ENCODE measurements at places on chromosomes 13 and 19.
A peak's percentile ranks its signal among the peaks of the same experiment; 100 is the strongest.

DNA sequence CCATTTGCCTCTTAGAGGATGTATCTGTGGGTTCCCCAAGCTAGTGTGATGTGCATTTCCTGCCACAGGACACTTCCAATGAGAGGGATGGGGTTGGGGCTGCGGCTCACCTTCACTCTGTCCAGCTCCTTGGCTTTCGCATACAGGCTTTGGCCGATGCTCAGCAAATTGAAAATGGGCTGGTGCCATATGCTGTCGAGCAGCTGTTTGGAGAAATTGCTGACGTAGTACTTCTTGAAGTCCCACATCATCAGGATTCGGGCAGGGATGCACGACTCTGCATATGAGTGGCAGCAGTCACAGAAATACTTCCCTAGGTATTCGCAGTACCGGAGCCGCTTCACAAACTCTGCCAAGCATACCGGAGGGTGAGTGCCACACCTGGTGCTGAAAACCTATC is 37.0 kb downstream of the RUBCNL start:
- no peak for DNase-seq

DNA sequence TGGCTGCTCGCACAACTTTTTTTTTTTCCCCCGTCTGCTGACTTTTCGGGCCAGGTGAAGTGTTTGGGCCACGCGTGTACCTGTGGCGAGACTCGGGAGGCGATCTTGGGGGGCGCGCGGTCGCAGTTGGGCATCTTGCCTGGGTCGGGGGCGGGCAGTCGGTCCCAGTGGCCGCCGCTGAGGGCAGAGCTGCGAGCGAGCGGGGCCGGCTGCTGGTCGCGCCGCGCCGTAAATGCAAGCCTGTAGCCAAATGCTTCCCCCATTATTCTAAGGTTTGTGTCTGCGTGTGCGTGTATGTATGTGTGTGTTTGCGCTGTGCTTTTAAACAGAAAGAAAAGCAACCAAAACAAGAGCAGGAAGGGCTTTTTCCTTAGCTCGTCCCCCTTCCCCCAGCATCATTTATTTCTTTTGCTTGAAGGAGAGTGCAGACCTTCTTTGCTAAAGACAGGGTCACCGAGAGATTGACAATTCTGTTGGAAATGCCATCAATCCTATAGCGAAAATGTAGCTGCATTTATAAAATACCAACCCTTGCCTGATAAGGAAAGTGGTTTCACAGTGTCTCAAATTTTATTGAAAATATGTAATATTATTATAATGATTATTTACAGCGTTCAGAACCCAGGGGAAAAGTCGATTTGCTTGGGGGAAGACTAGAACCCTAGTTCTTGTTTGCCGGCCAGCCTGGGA is 143.2 kb upstream of the ZNF536 start:
- DNase-seq = no peak

GRCh38 chr13:53028637-53029203 is at the start of gene OLFM4:
TSS of gene OLFM4 (plus strand) at chr13:53028813. CDS start at chr13:53028837, 24 bp downstream.
- DNase-seq = no peak

GRCh38 chr13:92739306-92739818 is 487.2 kb upstream of the GPC6 start:
- DNase-seq = no peak

- peak; percentile 10 for DNase-seq
Observed at GRCh38 chr19:50893047-50893736, 18.0 kb downstream of the KLK4 start.

DNA sequence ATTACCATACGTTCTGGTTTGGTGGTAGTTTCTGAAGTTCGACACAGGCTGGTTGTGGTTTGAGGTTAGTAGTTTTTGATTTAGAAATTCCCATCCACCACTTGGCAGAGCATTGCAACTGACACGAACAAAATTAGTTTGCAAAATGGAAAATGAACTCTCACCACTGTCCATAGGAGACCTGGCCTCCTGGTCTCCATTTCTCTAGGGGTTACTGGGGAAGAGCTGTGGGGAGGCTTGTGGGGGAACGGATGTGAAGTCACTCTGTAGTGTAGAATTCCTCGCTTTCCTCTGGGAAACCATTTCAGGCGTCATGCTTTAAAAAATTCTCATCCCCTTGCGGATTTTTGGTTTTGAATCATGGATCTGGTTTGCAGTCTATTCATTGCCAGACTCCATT is 321.5 kb upstream of the MAB21L1 start:
- DNase-seq = no peak

DNA sequence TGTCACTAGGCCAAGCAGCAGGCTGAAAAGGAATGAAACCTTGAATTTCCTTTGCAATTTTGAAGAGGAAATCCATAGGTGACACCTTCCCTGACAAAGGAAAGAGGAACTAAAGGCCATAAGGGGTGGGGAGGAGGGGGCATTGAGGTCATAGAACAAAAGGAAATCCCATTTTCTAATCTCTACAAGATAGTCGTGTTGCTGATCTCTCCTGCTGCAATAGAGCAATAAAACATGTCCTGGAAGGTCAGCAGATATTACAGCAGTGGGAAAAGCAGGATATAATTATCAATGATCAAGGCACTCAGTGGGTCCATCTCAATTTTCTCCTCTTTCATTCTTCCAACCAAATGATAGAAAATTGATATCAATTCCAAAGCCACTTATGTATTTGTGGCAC is 20.3 kb upstream of the RAP2A start:
- DNase-seq = no peak

- DNase-seq = no peak
Observed at GRCh38 chr19:46787040-46787330, 1.4 kb downstream of the SLC1A5 start.

DNA sequence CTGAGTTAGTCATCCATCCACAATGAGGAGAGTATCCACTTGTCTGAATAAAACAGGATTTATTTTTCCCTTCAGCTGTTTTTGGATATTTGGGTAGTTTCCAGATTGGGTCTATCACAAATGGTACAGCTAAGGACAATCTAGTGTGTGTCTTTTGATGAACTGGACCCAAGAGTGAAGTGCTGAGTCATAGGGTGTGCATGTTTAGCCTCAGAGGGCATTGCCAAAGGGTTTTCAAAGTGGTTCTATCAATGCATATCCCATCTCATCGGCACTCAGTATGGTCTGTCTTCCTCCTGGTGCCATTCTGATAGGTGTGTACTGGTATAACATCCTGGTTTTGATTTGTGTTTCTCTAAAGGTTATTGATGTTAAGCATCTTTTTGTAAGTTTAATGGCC is 62.3 kb downstream of the GSX1 start:
- no peak for DNase-seq

GRCh38 chr19:41744850-41745249 is 10.5 kb upstream of the CEACAM6 start:
- no peak for DNase-seq

DNA sequence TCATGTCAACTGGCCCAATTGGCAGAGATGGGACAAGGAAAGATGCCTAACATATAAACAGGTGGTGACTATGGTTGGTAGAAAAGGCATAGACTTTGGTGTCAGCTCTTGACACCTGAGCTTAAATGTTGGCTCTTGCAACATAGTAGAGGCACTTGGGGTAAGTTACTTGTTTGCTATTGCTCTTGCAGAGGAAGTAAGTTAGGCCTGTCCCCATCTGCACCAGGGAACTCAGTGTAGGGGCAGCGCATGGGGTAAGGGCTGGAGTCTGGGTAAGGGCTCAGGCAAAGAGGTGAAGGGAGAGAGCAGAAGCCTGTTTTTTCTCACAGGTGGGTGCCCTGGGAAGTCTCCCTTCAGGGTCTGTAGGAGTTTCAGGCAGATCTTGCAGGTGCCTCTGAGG is 27.6 kb downstream of the ERICH6B start:
- no peak for DNase-seq

DNA sequence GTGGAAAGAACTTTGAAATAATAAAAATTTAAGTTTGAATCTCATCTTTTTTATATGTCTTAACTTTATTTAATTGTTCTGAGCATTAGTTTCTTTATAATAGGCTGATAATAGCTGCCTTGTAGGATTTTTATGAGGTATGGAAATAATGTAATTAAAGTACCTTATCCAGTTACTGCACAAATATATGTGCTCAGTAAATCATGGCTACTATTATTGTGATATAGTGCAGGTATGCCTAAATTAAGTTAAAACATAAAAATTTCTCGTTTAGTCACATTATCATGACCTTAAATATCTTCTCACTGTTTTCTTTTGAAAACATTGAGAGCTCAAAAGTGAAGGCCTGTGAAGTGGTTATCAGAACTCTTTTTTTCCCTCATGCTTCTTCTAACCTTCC is 62.9 kb downstream of the NDFIP2 start:
- DNase-seq = no peak

DNA sequence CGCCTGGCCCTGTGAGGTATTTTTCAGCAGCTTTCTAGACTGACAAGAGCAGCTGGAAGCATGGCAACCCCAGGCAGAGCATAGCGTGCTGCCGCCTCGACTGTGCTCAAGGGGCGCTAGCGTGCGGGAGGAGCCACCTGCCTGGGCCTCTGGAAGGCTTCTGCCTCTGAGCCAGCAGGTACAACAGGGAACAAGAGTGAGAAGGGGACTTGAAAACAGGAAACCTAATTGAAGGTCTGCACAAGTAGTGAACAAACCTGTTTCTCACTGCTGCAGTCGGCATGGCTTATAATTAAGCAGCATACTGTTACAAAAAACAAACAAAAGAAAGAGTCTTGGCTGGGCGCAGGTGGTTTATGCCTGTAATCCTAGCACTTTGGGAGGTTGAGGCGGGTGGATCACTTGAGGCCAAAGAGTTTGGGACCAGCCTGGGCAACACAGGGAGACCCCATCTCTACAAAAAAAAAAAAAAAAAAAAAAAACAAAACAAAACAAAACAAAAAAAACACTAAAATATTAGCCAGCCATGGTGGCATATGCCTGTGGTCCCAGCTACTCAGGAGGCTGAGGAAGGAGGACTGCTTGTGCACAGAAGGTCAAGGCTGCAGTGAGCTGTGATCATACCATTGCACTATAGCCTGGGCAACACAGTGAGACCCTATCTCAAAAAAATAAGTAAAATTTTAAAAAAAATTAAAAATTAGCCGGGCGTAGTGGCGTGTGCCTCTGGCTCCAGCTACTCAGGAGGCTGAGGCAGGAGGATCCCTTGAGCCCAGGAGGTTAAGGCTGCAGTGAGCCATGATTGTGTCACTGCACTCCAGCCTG is 12.6 kb upstream of the GARRE1 start:
- no peak for DNase-seq

DNA sequence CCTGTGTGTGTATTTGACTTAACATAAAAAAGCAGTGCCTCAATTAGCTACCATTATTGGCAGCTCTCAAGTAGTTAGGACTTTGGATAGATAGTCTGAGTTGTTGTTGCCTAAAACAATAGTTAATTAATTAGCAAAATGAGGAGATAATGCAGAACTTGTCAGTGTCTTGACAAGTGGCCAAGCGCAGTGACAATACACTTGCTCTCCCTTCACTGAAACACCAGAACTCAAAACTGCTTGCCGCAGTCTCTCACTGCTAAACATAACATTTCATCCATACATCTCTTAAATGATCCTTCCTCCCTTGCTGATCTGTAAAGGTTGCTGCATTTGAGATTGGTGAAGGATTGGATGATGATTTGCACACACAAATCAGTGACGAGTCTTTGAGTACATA is 61.7 kb downstream of the ARHGAP35 start:
- DNase-seq = no peak

DNA sequence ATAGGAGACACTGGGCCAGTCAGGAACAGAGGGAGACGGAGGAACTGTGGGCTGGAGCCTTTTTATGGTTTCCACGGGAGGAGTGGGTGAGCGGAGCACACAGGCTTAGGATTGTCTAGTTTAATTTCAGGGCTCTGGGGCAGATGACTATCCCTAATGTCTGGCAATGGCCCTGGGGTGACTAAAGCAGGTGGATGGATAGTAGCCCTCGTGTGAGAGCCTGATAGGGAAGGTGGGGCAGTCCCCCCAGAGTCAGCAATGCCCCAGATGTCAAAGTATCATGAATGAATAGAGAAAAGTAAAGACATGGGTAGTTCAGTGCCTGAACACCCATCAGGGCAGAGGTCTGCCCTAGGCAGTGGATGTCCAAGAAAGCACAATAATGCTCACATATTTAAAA is 94.2 kb downstream of the ZDHHC20 start:
- no peak for DNase-seq

GRCh38 chr19:45825917-45826893 is 11.1 kb upstream of the RSPH6A start:
- DNase-seq = no peak

- peak; percentile 74 for DNase-seq
Observed at GRCh38 chr19:4267101-4267900, 11.8 kb upstream of the SHD start.

- no peak for DNase-seq
Observed at GRCh38 chr13:41533266-41534052, 76.1 kb downstream of the RGCC start.

DNA sequence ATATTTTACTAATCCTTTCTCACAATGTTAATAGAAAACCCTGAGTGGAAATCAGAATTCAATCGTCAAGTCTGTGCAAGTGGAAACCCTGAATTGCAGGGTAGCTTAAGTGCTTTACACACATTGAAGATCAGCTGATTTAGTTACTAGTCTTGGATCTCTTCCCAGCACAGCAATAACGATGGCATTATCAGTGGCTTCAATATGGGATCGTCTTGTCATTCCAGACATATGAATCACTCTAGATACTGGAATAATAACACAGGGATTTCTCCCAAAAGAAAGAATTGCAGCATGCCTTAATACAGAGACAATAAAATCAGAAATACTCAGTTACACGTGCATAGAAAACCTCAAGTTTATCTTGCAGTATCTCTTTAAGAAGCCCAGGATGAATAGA is 12.6 kb upstream of the METTL21C start:
- no peak for DNase-seq

GRCh38 chr19:35783469-35784434 is 8.4 kb downstream of the ARHGAP33 start:
- no peak for DNase-seq

DNA sequence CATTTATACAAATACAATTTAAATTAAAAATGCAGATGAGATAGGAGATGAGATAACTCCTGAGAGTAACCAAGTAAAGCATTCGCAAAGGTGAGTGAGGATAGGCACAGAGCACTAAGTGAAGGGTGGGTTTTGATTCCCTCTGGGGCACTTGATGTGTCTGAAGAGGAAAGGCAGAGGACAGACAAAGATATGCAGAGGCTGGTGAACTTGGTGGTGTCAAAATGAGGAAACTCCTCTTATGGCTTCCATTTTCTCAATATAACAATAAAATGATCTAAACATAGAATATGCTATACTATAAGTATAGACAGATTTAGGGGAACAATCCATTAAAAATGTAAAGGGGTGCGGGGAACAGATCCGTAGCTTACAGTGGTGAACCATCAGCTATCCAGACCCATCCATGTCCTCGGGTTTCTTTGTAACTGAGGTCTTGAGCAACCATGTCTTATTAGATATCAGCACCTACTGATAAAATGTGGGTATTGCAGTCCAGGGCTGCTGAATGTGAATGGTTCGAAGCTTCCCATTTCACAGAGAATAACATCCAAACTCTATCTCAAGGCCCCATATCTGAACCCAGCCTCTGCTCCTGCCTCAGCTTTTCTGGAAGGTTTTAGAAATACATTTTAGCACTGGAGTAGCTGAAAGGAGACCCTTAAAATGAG is 73.9 kb upstream of the SLC10A2 start:
- no peak for DNase-seq

GRCh38 chr19:57537953-57538547 is 10.9 kb downstream of the ZNF549 start:
- no peak for DNase-seq

Data from stimulated activated CD4-positive, alpha-beta T cell treated with anti-CD3 and anti-CD28 coated beads, Interleukin-2, amount 100 ng/mL, for 24 hours (primary cell).